Esophagus squamous epithelium (tissue), 5 donors: ENCODE measurements at places on chromosomes 13 and 19. TPM values are rescaled to one million over a fixed set of nuclear protein-coding genes. Genes with fewer than 3 reads are reported as not detected.

DNA sequence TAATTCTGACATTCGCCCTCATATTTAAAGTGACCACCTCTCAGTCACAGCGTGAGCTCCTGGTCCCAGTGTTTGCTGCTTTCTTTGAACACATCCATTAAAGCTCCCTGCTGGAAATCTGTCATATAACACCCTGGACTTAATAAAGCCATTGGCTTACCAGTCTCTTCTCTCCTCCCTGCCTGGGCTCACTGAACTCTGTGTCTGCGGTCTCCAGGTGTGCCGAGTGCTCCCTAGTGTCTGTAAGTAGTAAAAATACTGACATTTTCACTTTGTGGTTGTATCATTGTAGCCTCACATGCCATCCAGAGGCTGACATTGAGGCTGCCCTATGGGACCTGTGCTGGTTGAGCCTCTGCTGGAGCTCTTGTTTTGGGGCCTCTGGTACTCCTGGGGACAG is 2.6 kb upstream of the PSG11 start:
- no peaks in the 10 kb centered on the region for H3K27me3 ChIP-seq
- no peaks in the 10 kb centered on the region for H3K4me1 ChIP-seq
- no peak for DNase-seq
- H3K27ac ChIP-seq = no peak overlapping the region

GRCh38 chr13:112760435-112760834 is 70.6 kb downstream of the ATP11A start:
- no peak overlapping the region for H3K4me3 ChIP-seq
- H3K36me3 ChIP-seq = no peaks in the 10 kb centered on the region
- no peaks in the 10 kb centered on the region for H3K27me3 ChIP-seq
- no peak overlapping the region for H3K27ac ChIP-seq
- H3K4me1 ChIP-seq = peaks cover 4% of the 10 kb centered on the region

DNA sequence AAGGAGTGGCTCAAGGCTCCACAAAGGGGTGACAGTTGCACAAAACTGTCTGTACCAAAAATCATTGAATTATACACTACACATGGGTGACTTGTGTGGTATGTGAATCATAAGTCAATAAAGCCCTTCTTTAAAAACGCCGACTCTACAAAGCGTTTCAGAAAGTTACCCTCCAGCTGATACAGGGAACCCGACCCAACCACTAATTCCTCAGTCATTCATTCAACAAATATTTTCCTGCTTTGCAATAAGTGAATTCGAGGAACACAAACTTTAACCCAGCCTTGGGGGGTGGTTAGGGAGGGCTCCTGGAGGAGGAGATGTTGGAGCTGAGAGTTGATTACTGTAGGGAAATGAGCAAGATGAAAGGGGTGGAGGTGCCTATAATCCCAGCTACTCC is 32.0 kb downstream of the LTBP4 start:
- DNase-seq = no peak
- peaks cover 23% of the 10 kb centered on the region for H3K36me3 ChIP-seq
- no peaks in the 10 kb centered on the region for H3K27me3 ChIP-seq
- no peaks in the 10 kb centered on the region for H3K4me1 ChIP-seq
- no peak overlapping the region for H3K27ac ChIP-seq

DNA sequence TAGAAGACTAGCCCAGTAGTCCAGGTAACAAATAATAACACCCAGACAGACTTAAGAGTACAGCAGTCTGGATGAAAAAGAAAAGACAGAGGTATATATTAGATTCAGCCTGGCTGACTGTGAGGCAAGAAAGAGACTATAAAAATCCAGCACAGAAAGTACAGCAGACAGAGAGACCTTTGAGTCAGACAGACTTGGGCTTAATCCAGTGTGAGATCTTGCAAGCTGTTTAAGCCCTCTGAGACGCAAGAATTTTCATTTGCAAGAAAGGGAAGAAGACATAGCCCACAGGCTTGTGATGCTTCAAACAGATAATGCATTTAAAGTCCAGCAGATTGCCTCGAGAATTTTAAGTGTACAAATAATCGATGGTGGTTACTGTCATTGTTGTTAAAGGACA is 471.4 kb downstream of the LIG4 start:
- H3K4me1 ChIP-seq = no peaks in the 10 kb centered on the region
- H3K27ac ChIP-seq = no peak overlapping the region
- H3K36me3 ChIP-seq = no peaks in the 10 kb centered on the region
- no peak for DNase-seq
- no peaks in the 10 kb centered on the region for H3K27me3 ChIP-seq

Gene RFPL4AL1
- total RNA-seq = not detected

Gene PRRG2
- total RNA-seq = 7.7 TPM

Gene KLK14
- 0.66 TPM for total RNA-seq
